CD4-positive, alpha-beta T cell treated with Interleukin-10 for 1 hour (primary cell): ENCODE measurements at places on chromosomes 16 and 17.

DNA sequence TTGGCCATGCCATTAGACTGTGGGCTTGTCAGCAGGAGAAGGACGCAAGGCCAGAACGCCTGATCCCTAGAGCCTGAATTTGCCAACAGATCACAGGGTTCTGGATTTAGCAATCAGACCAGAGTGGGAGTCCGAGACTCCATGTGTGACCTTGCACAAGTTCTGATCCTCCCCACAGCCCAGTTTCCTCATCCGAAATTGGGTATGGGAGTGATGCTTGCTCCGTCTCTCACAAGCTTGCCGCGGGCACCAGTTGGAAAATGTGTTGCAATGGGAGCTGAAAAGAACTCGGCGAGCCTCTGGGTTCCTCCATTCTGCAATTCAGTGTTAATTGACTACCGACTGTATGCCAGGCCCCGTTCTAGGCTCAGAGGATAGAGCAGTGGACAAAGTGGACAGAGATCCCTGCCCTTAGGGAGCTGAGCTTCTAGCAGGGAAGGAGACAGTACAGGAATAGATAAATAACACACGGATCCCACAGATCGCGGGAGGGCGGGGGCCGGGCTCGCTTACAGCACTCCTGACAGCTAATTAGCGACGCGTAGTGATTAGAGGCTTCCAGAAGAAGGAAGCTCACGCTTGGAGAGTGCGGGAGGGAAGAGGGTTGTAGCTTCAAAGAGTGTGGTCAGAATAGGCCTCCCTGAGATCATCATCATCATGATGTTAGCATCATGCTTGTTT is 150.4 kb upstream of the CIBAR2 start:
- DNase-seq, result no peak

DNA sequence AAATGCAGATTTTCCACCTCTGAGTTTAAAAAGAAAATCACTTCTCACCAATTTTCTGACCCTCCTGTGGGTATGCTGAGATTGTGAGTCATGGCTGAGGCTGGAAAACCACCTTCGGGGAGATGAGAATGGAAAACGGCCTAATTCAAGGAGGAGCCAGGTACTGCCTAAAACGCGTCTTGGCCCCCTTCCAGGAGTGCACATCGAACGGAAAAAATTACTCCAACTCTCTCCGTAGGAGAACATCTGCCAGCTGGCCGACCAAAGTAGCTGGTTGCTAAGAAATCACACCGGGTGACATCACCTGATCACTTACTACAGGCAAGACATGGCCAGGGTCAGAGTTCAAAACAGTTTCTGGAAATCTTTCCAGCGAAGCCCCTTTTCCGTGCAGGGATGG is 107.6 kb downstream of the ZNF423 start:
- DNase-seq, result no peak

GRCh38 chr17:31293581-31293980 is 3.5 kb downstream of the OMG start:
- no peak for DNase-seq

- DNase-seq, result peak; percentile 81
Observed at GRCh38 chr17:29180034-29180787, at the start of gene MYO18A. Gene MYO18A, minus strand, starts transcription at chr17:29180398. Its CDS starts 13,458 bp downstream, at chr17:29166940.

- DNase-seq, result no peak
Observed at GRCh38 chr17:13917634-13918033, 151.7 kb upstream of the COX10 start.

- no peak for DNase-seq
Observed at GRCh38 chr17:81165246-81166032, at the start of gene PVALEF. Gene PVALEF, plus strand, starts transcription at chr17:81165507. Its CDS starts 15,720 bp downstream, at chr17:81181227.

- DNase-seq, result no peak
Observed at GRCh38 chr17:72353502-72353901, 232.7 kb downstream of the SOX9 start.

DNA sequence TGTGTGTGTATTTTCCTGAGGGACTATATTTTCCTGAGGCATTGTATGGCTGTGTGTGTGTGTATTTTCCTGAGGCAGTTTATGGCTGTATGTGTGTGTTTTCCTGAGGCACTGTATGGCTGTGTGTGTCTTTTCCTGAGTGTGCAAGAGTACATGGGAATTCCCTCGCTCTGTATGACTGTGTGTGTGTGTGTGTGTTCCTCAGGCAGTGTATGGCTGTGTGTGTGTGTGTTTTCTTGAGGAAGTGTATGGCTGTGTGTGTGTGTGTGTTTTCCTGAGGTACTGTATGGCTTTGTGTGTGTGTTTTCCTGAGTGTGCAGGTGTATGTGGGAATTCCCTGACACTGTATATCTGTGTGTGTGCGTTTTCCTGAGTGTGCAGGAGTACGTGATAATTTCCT is 4.1 kb downstream of the ZNF778 start:
- no peak for DNase-seq

DNA sequence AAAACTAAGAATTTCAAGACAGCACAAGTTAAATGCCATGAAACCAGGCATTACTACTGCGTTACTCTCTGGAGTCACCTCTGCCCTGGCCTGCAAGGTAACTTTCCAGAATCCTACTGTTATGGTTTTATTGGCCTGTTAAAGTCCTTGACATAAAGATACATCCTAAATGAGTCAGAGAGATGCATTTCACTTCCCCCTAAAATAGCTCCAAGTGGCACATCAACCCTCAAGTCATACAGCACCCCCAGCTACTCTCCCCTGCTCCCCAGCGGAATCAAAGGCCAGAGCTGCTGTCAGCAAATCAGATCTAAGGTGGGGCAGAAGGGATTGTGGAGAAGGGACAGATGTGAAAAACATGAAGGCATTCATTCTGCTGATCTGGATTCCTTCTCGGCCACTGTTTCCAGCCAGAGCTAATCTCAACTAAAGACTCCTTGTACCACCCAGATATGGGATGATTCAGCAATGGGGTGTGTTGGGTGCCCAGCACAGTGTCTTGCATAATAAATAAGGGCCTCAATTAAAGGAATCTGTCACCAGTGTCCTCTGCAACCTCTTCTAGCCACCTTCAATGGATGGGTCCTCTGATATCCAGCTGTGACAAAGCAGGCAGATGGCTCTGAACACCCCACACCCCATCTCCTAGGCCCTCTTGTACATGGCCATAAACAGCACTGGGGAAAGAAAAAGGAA is 8.5 kb upstream of the CCL1 start:
- no peak for DNase-seq

DNA sequence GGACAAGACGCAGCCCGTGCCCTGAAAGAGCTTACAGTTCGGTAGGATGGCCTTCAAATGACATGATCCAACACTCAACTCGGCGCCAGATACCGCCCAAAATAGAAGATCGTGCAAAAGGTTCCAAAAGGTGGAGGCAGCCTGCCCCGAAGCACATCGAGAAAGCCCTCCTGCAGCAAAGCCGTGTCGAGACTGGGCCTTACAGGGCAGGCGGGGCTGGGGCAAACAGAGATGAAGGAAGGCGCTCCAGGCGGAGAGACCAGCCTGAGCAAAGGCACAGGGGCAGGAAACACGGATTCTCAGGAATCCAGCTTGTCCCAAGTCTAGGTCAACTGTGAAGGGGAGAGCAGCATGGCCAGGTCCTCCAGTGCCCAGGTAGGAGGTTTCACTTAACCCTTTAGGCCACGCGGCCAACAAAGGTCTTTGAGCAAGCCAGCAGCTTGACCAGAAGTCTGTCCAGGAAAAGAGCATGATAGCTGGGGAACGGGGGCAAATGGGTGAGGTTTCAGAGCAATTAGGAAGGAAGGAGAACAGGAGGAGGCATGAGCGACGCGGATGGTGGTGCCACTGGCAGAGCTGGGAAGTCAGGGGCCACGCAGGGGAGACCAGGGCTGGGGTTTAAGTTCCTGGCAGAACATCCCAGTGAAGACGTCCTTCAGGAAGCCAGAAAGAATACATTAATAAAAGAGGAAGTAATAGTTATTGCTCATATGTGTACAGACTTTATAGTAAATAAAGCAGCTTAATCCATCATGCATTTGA is 21.2 kb upstream of the EIF1 start:
- no peak for DNase-seq

- no peak for DNase-seq
Observed at GRCh38 chr16:62829607-62830006, 793.4 kb upstream of the CDH8 start.

- peak; percentile 41 for DNase-seq
Observed at GRCh38 chr17:164303-165235, 16.9 kb downstream of the DOC2B start.

- no peak for DNase-seq
Observed at GRCh38 chr16:53090591-53091411, 36.0 kb downstream of the CHD9 start.

DNA sequence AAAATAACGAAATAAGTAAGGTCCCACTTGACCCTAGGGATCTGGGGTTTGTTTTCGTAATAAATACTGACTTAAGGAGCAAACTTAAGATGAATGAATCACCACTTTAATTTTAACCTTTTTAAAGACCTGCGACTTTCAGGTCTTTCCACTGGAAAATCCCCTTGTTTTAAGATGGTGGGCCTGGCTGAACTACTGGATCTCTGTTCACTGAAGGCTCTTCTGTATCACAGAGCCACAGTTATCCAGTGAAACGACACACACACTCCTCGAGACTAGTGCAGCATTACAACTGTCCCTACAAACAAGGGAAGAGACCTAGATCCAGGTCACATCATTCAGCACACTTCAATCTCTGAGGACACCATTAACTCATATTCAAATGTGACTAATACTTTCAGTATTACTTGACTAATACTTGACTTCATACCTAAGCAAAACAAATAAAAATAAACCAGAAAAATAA is 299.0 kb downstream of the CEP112 start:
- DNase-seq, result no peak

DNA sequence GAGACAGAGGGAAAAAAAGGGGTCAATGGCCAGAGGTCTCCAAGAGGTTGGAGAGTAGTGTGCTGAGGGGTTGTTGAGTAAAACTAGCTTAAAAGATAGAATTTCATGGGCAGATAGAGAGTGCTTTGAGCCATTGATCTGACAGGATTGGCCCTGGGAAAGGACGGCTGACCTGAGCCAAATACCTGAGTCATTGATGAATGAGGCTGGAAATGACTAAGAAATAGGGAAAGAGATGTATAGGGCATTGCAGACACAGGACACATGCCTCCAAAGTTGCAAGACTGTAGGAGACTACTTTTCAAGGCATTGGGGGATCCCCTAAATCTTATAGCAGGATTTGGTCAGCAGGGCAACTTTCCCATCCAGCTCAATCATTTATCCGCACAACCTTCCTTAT is 168.7 kb downstream of the ABCC12 start:
- no peak for DNase-seq

- no peak for DNase-seq
Observed at GRCh38 chr16:30557707-30557956, 542 bp downstream of the ZNF764 start.

GRCh38 chr17:64095144-64095882 is 34.6 kb downstream of the ERN1 start:
- no peak for DNase-seq
